Pons (tissue), 1 donor: ENCODE measurements at places on chromosomes 4 and X.

DNA sequence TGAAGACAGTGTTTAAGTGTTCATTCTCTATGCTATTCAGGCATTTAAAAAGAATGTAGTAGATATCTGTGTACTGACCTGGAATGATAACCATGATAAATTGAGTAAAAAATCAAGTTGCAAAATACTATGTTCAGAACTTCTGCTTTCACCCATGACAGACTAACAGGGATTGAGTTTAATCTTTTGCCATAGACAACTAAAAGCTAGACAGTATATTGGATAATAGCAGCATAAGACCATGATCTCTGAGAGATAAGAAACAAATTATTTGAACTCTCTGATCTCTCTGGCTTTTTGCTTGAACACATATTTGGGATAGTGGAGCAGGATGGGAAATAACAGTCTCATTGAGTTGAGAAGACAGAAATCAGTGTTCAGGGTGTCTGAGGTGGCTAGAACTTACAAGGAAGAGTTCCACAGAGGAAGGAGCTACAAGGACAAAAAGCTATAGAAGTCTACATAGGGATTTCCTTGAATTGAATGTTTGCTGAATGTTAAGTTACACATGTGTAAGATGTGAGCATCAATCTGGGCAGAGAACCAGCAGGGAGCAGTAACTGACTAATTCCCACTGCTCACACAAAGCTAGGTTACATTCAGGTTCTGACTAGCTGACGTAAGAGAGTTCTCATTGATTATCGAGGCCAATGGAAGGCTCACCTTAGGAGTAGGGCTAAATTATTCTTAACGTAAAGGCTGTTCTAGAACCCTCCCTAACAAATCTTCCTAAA is 60.4 kb downstream of the SLC30A9 start:
- DNase-seq, result peak; percentile 10

DNA sequence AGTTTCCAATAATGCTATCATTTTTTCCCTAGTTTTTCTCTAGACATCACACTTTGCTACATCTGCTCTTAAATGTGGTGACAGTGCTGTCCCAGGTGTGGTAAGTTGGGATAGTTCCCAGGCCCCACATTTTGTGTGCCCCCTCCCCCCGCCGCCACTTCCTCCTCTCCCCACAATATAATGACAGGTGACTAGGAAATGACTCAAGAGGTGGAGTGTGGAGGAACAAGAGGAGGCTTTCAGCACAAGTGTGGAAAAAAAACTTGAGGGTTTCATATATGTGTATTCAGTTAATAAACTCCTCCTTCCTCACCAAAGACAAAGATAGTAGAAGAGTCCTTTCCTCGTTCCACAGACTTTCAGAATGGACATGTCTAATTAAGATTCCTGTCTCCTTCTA is 18.3 kb upstream of the IL21 start:
- no peak for DNase-seq

DNA sequence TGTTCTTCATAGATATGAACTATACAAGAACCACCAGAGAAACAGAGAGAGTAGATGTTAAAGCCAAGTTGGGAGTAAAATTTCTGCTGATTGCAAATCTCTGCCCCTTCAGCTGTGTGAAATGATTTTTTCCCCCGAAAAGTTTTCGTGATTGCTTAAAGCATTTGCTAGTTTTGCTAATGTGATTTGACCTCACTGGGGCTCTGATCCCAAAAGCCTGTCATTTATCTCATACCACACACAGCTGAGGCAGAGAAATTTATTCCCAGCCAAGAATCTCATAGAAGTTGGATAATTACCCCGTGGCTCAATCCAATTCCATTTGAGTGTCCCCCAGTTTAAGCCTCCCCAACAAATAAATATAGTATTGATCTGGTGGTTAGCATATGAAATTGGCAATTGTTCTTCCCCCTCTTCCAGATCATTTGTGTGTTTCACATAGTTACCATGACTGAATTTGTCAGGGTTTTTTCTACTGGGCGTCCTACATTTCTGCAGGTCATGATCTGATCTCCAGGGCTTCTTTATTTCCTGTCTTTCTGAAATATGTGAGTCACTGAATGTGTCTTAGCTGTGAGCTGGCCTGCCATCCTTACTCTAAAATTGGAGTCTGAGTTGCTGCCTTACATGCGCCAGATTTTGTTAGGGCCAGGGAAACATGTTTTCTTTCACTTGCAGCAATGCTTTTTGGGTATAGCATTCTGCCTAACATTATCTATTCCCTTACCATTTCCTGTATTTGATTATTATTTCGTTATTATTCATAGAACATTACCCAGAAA is 167.5 kb upstream of the FRMPD4 start:
- no peak for DNase-seq

DNA sequence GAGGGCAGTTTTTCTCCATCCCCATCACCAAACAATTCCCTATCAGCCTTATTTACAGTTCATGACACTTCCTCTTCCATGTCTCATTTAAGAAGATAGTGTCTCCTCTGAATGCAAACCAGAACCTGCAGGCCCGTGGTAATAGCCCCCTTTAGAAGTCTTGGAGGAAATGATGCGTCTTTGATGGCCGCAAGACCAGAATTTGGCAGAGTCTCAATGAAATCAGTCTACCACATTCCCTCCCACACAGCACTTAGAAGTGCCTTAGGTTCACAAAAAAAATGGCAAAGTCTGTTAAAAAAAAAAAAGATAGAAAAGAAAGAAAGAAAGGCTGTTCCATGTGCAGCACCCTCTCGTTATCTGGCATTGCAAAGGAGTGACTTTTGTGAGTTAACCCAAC is 2.1 kb upstream of the KDR start:
- no peak for DNase-seq

DNA sequence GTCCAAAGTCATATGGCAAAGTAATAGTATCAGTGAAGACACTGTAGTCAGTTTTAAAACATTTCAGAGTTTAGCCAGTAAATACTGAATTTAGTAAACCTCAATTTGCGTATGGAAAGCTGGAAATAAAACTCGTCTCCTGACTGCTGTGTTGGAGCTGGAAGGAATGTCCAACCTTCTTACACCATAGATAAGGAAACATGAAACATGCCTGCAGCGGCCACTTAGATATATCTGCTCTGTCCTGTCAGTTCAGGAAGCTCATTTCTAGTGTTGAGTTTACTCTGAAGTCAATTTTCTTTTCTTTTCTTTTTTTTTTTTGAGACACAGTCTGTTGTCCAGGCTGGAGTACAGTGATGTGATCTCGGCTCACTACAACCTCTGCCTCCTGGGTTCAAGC is 21.2 kb downstream of the ARHGAP10 start:
- DNase-seq, result no peak

DNA sequence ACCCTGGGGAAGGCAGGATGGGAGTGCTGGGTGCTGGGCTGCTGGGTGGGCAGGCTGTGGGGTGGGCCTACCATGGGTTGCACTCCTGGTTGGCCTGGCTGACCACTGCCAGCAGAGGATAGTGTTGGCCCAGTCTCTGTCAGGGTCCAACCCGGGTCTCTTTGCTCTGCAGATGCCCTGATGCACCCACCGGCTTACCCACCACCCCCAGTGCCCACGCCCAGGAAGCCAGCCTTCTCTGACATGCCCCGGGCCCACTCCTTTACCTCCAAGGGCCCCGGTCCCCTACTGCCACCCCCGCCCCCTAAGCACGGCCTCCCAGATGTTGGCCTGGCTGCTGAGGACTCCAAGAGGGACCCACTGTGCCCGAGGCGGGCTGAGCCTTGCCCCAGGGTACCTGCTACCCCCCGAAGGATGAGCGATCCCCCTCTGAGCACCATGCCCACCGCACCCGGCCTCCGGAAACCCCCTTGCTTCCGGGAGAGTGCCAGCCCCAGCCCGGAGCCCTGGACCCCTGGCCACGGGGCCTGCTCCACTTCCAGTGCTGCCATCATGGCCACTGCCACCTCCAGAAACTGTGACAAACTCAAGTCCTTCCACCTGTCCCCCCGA is 14.2 kb upstream of the ADD1 start:
- no peak for DNase-seq

DNA sequence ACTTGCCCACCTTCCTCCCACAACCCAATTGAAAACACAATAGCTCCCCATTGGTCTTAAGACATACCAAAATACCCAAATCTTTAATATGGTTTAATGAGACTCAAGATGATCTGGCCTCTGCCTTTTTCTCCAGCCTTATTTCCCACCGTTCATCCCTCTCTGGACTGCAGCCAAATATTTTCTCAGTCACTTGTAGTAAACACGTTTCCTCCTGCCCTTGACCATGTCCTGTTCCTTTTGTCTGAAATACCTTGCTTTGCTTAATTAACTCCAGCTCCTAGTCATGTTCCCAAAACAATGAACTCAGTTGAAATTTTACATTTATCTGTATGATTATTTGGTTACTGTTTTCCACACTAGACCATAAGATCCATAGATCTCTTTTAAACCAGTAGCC is 8.4 kb upstream of the NUP54 start:
- DNase-seq, result no peak

DNA sequence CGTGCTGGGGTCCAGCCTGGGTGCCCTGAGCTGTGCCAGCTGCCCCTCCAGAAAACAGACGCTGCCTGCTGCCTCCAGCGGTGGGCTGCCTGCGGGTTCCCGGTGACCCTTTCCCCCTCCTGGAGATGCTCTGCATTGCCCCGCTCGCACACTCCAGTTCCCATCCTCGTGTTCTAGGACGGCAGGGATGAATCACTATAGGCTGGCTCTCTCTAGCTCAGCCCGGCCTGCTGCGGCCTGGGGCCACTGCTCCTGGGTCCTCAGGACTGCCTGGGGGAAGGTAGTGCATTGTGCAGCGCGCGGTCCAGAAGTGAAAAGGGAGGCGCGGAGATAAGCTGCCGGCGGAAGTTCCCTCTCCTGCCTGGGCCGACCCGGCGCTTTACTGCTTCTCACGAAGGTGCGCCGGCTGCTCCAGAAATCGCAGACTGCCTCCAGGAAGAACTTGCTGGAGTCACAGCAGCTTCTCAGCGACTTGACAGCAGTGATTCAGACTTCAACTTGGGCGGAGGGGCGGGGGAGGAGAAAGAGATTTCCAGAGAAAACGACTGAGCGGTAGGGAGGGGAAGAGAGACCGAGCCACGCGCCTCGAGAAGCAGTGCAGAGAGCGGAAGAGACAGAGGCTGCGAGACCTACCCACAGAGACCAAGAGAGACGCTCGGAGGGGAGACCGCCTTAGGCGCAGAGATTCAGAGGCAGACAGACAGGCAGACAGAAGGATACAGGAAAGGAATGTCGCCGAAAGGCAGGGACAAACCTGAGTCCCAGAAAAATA is 6.7 kb upstream of the MSX1 start:
- DNase-seq, result no peak

DNA sequence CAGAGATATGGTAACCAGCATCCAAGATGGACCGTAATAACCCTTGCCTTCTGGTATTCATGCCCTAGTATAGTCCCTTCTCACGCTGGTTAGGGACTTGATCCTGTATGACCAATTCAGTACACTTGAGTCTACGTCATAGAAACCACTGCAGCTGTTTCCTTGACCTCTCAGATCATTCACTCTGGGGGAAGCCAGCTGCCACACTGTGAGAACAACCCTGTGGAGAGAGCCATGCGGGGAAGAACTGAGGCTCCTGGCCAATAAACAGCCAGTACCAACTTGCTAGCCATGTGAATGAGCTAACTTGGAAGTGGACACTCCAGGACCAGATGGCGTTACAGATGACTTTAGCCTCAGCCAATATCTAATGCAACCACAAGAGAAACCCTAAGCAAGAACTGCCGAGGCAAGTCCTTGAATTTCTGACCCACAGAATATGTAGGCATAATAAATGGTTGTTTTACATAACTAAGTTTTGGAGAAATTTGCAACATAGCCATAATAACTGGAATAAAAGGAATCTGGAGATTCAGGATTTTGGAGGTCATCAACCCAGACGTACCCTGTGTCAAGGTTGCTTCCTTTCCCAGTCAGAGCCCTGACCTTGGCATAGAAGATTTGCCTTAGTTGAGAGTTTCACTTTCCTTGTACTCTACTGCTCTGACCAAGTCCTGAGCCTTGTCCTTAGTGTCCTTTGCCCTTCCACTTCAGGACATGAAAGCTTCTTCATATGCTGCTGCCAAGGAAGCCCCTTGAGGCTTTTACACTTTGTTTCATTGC is 87.3 kb upstream of the ZNF81 start:
- peak; percentile 8 for DNase-seq

DNA sequence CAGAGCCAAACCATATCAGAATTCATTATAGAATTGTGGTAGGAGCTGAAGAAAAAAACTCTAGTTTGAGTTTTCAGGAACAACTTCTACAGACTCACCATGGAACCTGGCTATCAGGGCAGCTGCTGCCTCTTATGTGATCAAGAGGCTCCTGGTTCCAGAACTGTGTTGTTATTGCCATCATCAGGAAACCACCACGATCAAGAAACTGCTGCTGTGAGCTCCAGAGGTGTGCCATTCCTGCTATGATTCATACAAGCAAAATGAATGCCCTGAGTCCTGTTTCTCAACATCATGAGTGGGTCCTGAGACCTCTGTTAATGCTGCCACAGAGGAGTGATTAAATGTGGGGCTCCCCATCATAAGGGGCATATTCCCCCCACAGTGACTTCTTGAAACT is 43.7 kb downstream of the TASL start:
- no peak for DNase-seq

GRCh38 chr4:150743564-150744342 is 161.8 kb downstream of the MAB21L2 start:
- no peak for DNase-seq

DNA sequence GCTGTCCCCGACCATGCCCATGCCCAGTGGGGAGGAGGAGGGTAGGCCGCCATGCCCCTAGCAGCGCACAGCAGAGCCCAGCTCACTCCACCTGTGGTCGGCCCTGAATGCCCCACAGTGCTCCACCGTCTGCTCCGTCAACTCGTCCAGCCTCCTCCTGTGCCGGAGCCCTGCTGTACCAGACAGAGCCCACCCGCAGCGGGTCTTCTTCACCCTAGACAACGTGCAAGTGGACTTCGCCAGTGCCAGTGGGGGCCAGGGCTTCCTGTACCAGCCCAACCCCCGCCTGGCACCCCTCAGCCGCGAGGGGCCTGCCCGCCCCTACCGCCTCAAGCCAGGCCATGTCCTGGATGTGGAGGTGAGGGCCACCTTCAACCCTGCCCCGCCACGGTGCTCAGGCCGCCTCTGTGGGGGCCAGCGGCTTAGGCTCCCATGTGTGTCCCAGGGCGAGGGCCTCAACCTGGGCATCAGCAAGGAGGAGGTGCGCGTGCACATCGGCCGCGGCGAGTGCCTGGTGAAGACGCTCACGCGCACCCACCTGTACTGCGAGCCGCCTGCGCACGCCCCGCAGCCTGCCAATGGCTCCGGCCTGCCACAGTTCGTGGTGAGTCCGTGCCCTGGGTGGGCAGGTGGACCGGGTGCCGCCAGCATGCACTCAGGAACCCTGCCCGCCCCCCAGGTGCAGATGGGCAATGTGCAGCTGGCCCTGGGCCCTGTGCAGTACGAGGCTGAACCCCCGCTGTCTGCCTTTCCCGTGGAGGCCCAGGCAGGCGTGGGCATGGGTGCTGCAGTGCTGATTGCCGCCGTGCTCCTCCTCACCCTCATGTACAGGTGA is 6.9 kb upstream of the SRPK3 start:
- no peak for DNase-seq

GRCh38 chrX:57266275-57266674 is 20.2 kb upstream of the FAAH2 start:
- no peak for DNase-seq

- no peak for DNase-seq
These were observed 15.4 kb downstream of the SORCS2 start for GRCh38 chr4:7207628-7208231.
